ENCODE measurements at places on chromosomes 2 and 18.

- DNase-seq = no peak
Observed at GRCh38 chr2:117771969-117772630, 42.4 kb upstream of the DDX18 start.

- DNase-seq = no peak
Observed at GRCh38 chr2:169034256-169034655, 3.1 kb upstream of the ABCB11 start.

DNA sequence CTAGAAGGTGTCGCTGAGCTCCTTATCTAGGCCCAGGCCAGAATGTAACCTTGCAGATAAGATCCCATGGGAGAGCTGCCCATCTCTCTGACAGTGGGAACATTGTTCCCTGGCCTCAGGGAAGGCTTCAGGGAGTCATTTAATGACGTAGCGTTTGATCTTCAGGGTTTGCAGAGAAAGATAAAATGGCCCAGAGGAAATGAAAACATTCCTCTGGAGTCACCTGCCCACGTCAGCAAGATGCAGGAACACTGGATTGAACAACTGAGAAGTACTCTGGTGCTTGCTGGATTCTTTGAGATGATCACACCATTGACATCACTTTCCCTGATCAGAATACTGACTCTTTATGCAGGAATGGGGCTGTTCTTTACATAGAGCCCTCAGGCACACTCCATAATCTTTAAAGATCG lies 51.6 kb downstream of the MAPK4 start:
- DNase-seq = no peak

DNA sequence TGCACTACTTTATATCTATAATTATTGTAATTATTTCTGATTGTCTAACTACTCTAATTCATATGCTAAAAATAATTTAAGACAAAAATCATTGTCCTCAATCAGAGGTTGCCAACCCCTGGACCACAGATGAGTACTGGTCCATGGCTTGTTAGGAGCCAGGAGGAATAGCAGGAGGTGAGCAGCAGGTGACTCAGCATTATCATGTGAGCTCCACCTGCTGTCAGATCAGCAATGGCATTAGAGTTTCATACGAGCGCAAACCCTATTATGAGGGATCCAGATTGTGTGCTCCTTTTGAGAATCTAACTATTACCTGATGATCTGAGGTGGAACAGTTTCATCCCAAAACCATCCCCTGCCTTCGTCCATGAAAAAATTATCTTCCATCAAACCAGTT lies 1434.4 kb downstream of the LRP1B start:
- no peak for DNase-seq

DNA sequence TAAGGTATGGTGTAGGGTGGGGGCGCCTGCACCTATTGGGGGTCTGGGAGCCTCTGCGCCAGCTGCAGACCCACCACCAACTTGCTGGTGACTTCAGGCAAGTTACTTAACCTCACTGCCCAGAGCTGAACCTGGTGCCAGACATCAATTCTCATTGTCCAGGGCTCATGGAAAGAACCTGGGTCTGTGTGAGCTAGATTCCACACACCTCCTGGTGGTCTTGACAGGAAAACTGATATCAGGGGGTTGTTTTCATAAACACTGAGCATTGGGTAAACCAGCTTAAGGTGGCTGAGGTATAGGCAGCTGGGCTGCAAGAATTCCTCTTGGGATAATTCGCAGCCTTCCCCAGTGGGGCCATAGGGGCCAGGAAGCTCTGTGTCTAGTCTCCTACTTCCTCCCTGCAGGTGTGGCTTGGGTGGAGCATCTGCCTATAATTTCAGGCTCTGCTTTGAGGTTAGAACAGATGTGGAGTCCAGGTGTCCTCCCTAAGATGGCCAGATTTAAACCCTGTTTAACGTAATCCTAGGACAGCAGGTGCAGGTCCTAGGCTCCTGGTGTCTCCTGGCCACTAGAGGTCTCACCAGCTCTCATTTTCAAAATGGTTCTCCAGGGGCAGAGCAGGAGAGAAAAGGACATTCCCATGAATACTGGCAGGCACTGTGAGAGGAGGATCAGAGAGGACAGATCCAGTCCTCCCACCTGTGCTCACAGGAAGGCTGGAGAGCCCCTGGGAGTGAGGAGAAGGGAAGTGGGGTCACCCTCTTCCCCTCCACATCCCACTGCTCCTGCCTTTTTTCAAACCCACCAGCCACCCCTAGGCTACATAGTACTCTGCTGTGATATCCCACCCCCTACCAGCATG lies 100.4 kb upstream of the SMAD2 start:
- DNase-seq = peak; percentile 41

GRCh38 chr2:49306925-49307324 lies 152.6 kb upstream of the FSHR start:
- no peak for DNase-seq

- no peak for DNase-seq
Observed at GRCh38 chr2:201452922-201453643, 1.5 kb downstream of the STRADB start.

DNA sequence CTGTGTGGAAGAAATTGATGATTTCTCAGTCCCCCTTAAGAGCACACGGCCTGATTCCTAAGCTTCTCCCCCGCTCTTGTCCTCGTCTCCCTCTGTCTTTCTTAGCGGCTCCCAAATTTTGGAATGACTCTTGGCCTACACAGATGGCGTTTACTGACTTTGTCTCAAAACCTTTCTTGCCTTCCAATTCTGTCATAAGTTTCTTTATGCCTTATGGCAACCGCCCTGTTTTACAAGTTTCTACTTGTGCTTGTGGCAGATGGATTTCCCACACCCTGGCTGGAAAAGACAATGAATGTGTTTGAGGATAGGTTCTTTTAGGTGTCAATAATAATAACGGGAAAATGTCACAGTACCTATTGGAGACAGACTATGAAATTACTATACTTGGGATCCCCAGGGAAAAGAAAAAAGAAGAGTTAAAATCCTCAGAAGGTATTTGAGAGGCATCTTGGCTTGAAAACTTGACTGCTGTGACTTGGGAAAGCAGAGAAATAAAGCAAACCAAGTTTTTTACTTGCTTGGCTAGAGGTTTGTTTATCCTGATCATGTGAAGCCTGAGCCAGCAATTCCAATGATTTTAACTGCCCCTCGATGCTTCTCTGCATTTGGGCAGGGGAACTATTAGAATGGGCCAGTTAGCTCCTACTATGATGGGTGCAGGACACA lies 276.4 kb downstream of the HRH4 start:
- DNase-seq = no peak

- peak; percentile 24 for DNase-seq
Observed at GRCh38 chr2:144083211-144083610, 436.7 kb downstream of the ZEB2 start.

- DNase-seq = no peak
Observed at GRCh38 chr2:85441864-85442263, 23.4 kb downstream of the SH2D6 start.

- no peak for DNase-seq
Observed at GRCh38 chr18:42893977-42894376, 221.5 kb downstream of the RIT2 start.

DNA sequence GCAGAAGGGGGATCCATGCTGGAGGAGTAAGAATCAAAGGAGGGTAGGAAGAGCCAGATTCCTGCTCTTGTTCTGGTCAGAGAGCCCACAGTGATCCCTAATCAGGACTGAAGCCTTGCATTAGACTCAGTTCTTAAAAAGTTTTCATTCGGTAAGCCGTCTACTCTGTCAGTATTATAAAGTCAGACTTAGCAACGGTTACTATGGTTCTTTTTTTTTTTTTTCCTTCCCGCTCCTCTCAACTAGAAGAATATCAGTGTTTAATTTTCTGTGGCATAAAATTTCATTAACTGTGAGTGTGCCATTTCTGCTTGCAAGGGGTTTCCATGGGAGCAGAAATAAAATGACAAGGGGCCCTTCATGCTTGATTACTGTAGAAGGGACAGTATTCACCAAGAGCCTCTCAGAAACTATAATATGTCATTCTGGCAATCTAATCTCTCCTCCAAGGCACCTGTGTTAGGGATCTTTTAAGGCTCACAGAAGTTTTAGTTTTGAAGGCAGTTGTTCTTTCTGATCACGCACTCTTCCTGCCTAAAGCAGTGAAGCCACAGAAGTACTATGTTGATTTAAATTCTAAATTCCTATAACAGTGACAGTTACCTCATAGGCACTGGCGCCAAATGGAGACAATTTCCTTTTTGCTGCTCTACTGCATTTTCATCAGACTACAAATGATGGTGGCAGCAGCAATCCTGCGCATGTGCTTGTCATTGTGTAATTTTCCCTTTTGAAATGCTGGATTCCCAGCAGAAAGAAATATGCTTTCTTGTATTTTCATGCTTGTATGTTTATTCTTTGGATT lies 57.0 kb downstream of the OSBPL6 start:
- DNase-seq = no peak

Measured in H54 (cell line).